Cortex of kidney (tissue), 1 donor: ENCODE measurements at places on chromosomes 2 and 18.

- no peak for DNase-seq
Measured at GRCh38 chr18:38909972-38910371, 1344.4 kb upstream of the CELF4 start.

- no peak for DNase-seq
Measured at GRCh38 chr18:2805970-2806943, 40.5 kb upstream of the EMILIN2 start.

DNA sequence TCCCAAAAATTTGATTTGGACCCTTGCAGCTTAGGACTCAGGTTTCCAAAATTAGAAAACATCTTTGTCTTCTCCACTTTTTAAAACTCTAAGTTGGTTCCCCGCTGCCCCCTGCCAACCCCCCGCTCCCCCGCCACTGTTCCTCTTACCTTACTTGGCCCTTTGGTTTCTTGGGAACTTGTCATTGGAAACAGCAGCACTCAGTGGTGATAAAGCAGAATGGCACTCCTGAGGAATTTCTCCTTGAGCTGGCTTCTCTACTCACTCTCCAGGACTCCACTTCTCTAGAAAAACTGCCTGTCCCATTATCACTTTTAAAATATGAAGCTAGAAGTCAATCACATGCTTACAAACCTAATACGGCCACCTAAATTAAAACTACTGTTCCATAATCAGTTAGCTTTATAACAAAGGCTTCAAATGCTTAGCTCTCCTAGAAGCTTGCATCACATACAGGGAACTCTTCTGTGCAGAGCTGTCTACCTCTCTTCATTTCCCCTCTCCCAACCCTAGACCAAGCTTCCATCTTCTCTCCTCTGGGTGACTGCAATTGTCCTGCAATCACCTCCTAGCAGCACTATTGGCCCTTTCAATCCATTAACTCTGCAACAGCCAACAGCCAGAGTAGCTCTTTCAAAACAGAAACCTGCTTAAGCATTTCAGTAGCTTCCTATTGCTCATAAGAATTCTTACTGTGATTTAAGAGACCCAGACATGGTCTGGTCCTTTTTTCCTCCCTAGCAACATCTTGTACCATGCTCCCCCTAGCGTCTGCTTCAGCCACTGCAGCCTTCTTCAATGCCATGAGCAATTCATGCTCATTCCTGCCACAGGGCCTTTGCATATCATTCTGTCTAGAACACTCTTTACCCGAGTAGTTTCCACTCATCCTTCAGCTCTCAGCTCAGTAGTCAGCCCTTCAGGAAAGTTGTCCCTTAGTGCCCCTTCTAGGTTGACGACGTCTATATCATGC lies 15.2 kb upstream of the PLEKHM3 start:
- DNase-seq = no peak

GRCh38 chr2:62505109-62505749 lies 766 bp downstream of the TMEM17 start:
- DNase-seq = no peak

GRCh38 chr2:218872645-218873358 lies 7.8 kb upstream of the WNT10A start:
- no peak for DNase-seq

DNA sequence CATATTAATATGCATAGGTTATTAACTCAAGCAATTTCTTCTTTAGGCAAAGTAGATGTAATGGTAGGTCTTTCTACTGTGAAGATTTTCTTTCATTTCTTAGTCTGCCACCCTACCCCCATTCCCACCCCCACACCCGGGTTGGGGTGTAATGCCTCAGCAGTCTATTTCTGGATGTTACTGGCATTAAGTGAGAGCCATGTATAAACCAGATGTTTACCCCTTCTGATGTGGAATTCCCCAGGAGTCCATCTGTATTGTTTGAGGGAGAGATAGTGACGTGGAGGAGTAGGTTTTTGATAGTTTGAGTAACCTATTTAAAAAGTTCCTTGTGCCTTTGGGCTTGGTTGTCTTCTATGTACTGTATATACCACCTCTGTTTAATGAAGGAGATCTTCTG lies 11.8 kb downstream of the TDRD15 start:
- DNase-seq = no peak

DNA sequence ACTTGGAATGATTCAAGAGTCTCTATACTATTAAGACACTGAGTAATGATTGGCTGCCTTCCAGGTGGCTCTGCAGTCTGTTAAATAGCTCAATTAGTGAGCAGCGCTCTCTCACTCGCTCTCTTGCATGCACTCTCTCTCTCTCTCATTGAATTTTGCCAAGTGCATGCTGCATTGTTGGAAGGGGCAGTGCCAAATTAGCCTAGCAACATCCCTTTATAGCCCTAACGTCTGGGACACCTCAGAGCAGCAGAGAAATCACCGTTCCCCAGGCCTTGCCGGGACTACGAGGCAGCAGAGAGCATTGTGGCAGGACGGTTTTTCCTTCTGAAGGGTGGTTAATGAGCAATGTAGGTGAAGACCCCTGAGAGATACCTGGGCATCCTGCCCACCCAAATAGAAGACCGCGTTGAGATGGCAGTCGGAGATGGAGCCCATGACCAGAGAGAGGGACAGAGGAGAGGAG lies 447.6 kb upstream of the POU3F3 start:
- no peak for DNase-seq

DNA sequence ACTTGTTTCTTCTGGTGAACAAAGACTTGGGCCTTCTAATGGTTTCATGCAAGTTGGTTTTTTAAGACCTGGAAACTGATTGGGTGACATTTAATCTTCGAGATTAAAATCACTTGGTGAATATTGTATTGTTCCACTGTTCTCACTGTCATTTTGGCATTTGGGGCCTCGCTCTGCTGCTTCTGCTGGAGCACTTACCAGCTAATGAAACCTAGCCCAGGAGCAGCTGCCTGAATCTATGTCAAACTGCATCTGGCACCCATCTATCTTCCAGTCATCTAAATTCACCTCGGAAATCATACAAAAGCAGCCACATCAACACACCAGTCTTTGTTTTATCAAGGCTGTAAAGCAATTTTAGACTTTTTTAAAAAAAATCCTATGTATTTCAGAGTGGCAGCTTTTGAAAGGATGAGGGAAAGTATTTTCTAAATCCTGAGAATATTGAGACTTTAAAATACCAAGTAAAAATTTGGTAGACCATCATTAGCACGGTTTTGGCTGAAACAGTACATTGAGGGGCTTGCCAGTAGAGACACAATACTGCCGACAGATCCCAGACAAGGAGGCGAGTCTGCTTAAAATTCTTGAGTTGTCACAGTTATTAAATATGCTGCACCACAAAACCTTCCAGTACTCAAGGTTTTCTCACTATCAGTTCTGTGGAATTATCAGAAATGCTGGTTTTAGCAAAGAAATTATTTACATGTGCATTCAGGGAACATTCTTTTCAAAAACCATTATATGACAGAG lies 26.1 kb upstream of the SERTAD2 start:
- DNase-seq = no peak

- DNase-seq = no peak
Measured at GRCh38 chr18:500632-501405, at the start of gene COLEC12. Gene COLEC12, minus strand, starts transcription at chr18:500701. Its CDS starts 187 bp downstream, at chr18:500514.

- no peak for DNase-seq
Measured at GRCh38 chr2:47087051-47087450, 68.1 kb downstream of the STPG4 start.

GRCh38 chr2:170770008-170770605 lies at the start of gene ERICH2:
Gene ERICH2, plus strand, starts transcription at chr2:170770378. Its CDS starts 304 bp downstream, at chr2:170770682.
- no peak for DNase-seq

DNA sequence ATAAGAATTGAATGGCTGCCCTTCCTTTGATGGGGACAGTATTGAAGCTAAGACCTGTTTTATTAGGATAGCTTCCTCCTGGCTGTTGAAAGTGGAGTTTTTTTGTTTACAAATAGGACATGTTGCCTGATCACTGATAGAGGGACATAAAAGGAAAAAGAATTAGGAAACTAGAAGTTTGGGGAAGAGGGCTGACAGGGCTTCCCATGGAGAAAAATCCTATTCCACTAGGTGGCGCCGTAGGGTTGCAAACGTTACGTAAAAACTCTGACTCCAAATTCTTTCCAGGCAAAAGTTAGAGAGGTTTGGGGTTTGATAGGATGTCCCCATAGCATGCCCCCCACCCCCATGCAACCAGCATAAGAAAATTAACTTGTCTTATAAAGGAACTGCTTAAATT lies 11.1 kb upstream of the RBFA start:
- no peak for DNase-seq

DNA sequence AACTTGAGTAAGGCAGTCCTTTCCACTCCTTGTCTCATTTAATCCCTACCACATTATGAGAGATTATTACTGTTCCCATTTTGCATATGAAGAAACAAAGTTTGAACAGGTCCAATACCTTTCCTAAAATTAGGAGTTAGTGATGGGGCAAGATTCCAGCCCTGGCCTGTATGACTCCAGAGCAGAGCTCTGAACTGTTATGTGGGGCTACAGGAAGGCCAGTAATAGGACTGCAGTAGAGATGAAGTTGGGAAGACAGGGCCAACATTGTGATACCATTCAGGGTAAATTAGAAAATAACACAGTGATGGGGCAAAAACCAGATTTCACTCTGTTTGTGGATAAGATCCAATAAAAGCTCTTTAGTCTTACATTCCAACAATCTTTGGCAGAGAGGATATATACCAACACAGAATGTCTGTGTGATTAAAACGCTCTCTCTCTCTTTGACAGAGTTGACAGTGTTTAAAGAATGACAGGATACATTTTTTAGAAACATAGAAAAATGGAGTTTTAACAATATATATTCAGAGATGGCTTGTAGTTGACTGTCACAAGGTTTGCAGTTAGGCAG lies 22.7 kb downstream of the KATNAL2 start:
- no peak for DNase-seq

GRCh38 chr2:204475399-204475798 lies 69.9 kb upstream of the PARD3B start:
- no peak for DNase-seq

GRCh38 chr2:61793389-61793836 lies 60.4 kb downstream of the FAM161A start:
- no peak for DNase-seq

DNA sequence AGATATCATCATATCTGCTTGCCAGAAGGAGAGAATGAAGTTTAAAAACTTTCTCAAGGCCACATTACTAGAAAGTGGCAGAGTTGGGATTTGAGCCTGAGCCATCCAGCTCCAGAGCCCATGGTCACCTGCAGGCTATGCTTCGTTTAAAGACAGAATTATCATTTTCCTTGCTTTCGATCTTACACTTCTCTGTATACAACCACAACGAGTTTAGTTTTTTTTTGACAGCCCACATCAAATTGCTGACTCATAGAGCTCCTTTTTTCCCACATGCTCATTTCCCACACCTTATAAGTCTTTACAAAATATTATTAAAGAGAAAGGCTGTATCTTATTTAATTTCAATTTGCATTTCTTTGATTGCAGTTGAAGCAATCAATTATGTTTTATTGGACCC lies 6.5 kb downstream of the PLEK start:
- DNase-seq = no peak

GRCh38 chr2:133816037-133816436 lies 247.8 kb upstream of the NCKAP5 start:
- DNase-seq = no peak

- DNase-seq = no peak
Measured at GRCh38 chr2:129812071-129812470, 167.4 kb upstream of the RAB6C start.

DNA sequence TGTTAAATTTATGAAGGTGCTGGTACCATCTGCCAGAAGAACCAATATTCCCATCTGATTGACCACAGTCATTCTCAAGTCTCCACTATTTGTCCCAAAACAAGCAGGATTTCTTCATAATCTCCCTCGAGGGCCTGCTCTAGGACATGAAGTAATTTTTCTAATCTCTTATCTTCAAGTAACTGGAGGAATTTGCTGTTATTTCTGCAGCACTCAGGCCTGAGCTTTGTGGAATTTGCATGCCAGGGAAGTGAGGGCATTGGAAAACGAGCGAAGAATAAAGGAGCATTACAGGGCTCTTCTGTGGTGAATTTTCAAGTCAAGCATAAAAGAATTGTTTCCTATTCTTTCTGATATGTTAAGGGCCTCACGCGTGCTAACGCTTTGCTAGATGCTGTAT lies 161.2 kb upstream of the EPAS1 start:
- no peak for DNase-seq

DNA sequence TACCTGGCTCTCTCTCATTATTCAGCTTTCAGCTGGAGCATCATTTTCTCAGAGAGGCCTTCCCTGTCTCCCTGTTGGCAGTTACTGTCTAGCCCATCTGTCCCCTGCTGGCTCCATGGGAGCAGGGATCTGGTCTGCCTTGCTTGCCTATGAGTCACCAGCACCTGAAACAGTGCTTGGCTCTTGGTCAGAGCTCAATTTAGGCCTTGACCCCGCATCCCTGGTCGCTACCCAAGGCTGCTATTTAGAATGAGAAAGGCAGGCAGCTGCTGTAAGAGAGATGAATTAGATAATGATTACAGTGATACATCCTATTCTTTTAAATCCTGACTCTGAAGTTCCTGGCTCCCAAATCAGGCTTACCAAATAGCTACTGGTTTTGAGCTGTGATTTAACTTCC lies 32.9 kb downstream of the KCNE4 start:
- no peak for DNase-seq

DNA sequence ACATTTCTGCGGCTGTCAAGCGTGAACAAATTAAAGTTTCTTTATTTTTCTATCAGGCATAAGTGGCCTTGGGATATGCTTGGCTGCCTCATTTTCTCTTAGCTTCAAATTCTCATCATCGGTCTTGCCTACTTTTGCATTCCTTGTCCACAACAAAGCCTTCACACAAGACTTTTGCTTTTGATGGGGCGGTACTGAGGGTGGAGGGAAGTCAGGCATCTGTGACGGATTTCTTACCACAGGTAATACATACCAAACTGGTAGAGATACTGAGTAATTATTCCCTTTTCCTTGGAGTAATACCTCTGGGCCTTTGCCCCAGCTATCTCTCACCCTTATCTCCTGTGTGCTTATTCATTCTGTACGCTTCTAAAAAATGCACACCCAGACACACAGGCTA lies 468.3 kb upstream of the RGPD4 start:
- DNase-seq = no peak

GRCh38 chr2:41909584-41909983 lies 138.2 kb upstream of the PKDCC start:
- no peak for DNase-seq

GRCh38 chr2:180003559-180003958 lies 3.5 kb downstream of the CWC22 start:
- DNase-seq = no peak

GRCh38 chr2:217063238-217063755 lies 203.4 kb upstream of the TNP1 start:
- no peak for DNase-seq

- DNase-seq = no peak
Measured at GRCh38 chr2:169260846-169261642, 101.3 kb downstream of the LRP2 start.

- no peak for DNase-seq
Measured at GRCh38 chr2:2570871-2571270, 239.8 kb upstream of the MYT1L start.

- DNase-seq = no peak
Measured at GRCh38 chr2:192749611-192750200, 555.0 kb upstream of the TMEFF2 start.

GRCh38 chr2:241635756-241636155 lies 1.2 kb downstream of the THAP4 start:
- DNase-seq = no peak
